ENCODE measurements at places on chromosomes 16 and 17. TPM values are rescaled to one million over a fixed set of nuclear protein-coding genes. Genes with fewer than 3 reads are reported as not detected.

CSH2 gene
- total RNA-seq, result not detected

CCL16 gene
- not detected for total RNA-seq

LYRM1 gene
- total RNA-seq, result 26.7 TPM

TTYH2 gene
- 11.0 TPM for total RNA-seq

All from T-helper 1 cell treated with Interleukin-12 subunit alpha and Interleukin-12 subunit beta and Interleukin-4 antibody, amounts not matched to agents 30 ng/mL and 1 ng/mL, for 36 hours (primary cell).